ENCODE measurements at places on chromosomes 13 and 19. TPM values are rescaled to one million over a fixed set of nuclear protein-coding genes. Genes with fewer than 3 reads are reported as not detected.

- H3K27me3 ChIP-seq, result no peaks in the 10 kb centered on the region
- H3K4me1 ChIP-seq, result peaks cover 37% of the 10 kb centered on the region
- no peak overlapping the region for H3K4me3 ChIP-seq
- no peak overlapping the region for H3K27ac ChIP-seq
- peaks cover 22% of the 10 kb centered on the region for H3K36me3 ChIP-seq
Measured at GRCh38 chr19:46723023-46723461, 6.1 kb upstream of the PRKD2 start.

- no peak overlapping the region for H3K4me3 ChIP-seq
- H3K36me3 ChIP-seq, result no peaks in the 10 kb centered on the region
- H3K27ac ChIP-seq, result no peak overlapping the region
- no peak for DNase-seq
- no peaks in the 10 kb centered on the region for H3K4me1 ChIP-seq
Measured at GRCh38 chr13:80123945-80124344, 217.0 kb downstream of the SPRY2 start.

- no peak for DNase-seq
- no peaks in the 10 kb centered on the region for H3K27me3 ChIP-seq
- no peak overlapping the region for H3K27ac ChIP-seq
- no peaks in the 10 kb centered on the region for H3K36me3 ChIP-seq
Measured at GRCh38 chr13:104289400-104289799, 1223.2 kb upstream of the SLC10A2 start.

DNA sequence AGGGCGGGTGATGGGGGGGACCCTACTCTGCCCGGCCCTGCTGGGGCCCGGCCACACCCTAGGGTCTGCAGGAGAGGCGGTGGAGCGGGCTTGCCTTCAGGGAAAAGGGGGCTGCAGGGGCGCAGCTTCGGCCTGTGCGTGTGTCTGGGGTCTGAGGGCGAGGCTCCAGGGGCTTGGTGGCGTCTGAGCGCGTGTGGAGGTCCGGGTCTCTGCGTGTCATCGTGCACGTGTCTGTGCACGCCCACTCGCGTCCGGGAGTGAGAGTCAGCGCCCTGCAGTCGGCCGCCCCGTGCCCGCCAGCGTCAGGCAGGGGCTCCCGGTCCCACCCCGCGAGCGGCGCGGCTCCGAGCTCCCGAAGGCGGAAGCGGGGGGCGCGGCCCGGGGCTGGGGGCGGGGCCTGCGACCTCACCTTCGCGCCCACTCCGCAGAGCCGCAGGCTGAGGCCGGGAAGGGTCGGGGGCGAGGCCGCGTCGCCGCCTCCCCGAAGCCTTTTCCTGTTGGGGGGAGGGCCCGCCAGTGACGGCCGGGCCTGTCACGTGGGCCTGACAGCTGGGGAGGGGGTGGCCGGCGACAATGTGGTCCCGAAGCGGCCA, at the start of gene ARHGAP45:
Gene ARHGAP45, plus strand, starts transcription at position 420 of the 593 bp plus-strand sequence. CDS start 239 bp downstream, outside the sequence.
- DNase-seq, result peak; percentile 95
- H3K36me3 ChIP-seq, result peaks cover 26% of the 10 kb centered on the region
- peak within 1 kb of the TSS; percentile 87 for H3K4me3 ChIP-seq

GRCh38 chr13:108968566-108968965, 339.2 kb downstream of the MYO16 start:
- H3K27ac ChIP-seq, result no peak overlapping the region
- H3K36me3 ChIP-seq, result no peaks in the 10 kb centered on the region
- peaks cover 5% of the 10 kb centered on the region for H3K27me3 ChIP-seq
- no peaks in the 10 kb centered on the region for H3K4me1 ChIP-seq

- H3K27me3 ChIP-seq, result no peaks in the 10 kb centered on the region
- DNase-seq, result no peak
- no peak overlapping the region for H3K27ac ChIP-seq
- no peak overlapping the region for H3K4me3 ChIP-seq
Measured at GRCh38 chr13:81929988-81930387, 1589.1 kb upstream of the SPRY2 start.

DNA sequence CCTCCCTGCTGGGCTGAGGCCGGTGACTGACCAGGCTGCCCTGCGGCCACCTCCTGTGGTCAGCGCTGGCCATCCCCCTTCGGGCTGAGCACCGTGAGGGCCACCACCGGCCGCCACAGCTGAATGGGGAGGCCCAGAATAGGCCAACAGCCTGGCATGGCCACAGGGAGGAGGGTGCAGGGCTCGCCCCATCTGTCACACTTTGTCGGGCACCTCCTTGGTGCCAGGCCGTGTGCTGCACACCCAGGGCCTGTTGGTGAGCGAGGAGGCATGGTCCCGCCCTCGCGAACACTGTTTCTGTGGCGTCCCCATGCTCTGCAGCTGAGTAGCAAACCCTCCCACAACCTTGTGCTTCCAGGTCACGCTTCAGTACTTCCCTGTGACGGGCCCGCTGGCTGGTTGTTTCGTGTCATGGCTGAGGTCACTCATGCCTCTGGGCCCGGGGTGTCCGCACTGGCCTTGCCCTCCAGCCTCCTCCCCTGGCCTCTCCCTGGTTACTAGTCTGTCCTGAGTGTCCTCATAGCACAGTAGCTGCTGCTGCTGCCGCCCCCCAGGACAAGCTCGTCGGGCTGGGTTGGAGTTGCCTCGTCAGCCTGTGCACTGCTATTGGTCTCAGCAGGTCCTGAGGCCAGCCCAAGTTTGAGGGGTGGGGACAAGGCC, 15.2 kb downstream of the EPN1 start:
- no peaks in the 10 kb centered on the region for H3K27me3 ChIP-seq
- no peak overlapping the region for H3K4me3 ChIP-seq
- H3K36me3 ChIP-seq, result peaks cover 1% of the 10 kb centered on the region
- no peak overlapping the region for H3K27ac ChIP-seq
- no peaks in the 10 kb centered on the region for H3K4me1 ChIP-seq
- no peak for DNase-seq

- H3K4me3 ChIP-seq, result no peak overlapping the region
- no peak for DNase-seq
- peaks cover 12% of the 10 kb centered on the region for H3K27me3 ChIP-seq
- H3K27ac ChIP-seq, result no peak overlapping the region
Measured at GRCh38 chr19:6187374-6187773, 51.9 kb downstream of the ACSBG2 start.

DNA sequence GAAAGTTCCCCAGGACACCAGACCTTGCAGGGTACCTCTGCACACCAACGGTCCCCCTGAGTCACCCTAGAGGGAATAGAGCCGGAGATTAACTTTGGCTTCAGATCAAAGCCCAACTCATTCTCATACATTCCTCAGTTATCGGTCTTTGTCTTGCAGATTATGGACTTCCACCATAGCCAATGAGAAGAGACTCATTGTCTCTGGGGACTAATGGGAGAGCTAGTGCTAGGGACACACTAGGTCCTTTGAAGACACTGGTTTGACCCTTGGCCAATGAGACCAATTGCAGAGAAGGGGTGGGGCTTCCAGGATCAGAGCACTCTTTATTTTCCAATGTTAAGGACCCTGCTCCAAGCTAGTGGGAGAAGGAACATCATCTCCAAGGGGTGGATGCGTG, 6.1 kb downstream of the KLK7 start:
- no peaks in the 10 kb centered on the region for H3K4me1 ChIP-seq
- no peak for DNase-seq
- no peak overlapping the region for H3K4me3 ChIP-seq
- H3K27ac ChIP-seq, result no peak overlapping the region

FPR1 gene
- not detected for total RNA-seq

ZNF568 gene
- total RNA-seq, result 14.7 TPM

NTF4 gene
- total RNA-seq, result not detected

ZNF304 gene
- total RNA-seq, result 15.3 TPM

Data from activated naive CD8-positive, alpha-beta T cell treated with anti-CD3 and anti-CD28 coated beads, Interleukin-2, amount 10 ng/mL, durations not matched to agents 7 days and 5 days (primary cell).